ENCODE measurements at places on chromosomes 16 and 17.

GRCh38 chr17:37519251-37519985 lies 29.7 kb downstream of the DUSP14 start:
- DNase-seq: no peak

- peak; percentile 55 for DNase-seq
Measured at GRCh38 chr16:67029254-67030096, 526 bp downstream of the CBFB start.

- peak; percentile 58 for DNase-seq
Measured at GRCh38 chr16:88681709-88682451, 4.4 kb downstream of the SNAI3 start.

DNA sequence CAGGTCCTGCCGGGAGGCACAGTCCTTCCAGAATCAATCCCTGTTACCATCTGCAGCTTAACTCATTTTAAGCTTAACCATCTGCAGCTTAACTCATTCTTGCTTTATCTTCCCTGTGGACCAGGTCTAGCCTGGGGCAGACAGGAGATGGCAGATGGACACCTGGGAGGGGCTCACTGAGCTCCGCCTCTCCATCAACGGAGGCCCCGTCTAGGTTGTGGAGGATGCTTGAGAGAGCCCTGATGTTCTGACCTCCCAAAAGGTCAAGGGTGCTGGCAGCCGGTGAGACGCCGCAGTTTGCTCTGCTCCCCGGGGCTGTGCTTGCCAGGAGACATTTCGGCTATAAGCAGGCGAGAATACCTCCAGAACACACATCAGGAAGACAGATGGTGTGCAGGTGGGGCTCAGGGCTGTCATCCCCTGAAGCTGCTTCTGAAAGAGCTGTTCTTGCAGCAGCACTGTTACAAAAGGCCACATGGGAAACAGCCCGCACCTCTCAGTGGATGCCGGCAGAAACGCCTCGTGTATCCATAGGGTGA lies 41.3 kb downstream of the BAIAP2 start:
- no peak for DNase-seq

DNA sequence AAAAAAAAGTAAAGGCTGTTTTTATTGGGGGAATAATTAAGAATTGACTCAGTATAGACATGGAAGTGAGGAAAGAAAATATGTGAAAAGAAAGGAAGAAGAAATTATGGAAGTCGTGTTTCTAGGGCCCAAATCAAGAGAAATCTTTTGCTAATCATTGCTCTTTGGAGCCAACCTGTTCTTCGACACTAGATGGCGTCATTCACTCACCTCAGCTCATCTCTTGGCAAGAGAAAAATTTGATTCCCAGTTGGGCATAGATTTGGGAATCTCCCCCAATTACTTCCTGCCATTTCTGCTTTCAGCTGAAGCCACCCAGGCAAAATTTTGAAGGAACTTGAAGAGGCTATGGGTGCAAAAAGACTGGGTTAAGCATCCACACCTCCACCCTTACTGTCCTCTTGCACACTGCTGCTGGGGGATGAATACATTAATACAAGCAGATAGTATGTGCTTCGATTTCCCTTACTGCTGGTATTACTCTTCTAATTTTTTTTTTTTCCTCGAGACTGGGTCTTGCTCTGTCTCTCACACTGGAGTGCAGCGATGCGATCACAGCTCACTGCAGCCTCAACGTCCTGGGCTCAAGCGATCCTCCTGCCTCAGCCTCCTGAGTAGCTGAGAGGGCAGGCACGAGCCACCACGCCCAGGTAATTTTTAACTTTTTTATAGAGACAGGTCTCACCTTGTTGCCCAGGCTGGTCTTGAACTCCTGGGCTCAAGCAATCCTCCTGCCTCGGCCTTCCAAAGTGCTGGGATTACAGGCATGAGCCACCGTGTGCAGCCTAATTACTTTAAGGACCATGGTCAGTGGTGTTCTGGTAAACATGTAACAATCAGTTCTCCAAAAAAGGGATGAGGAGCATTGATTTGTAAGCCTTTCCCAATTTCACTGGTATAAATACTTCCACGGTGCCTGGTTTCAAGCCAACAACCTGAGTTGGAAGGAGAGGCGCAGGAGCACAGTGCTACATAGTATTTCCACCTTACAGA lies 13.5 kb downstream of the PSMD7 start:
- DNase-seq: peak; percentile 42

All from CD4-positive, alpha-beta T cell treated with Interleukin-12 subunit alpha and Interleukin-12 subunit beta, for 1 hour (primary cell).